ENCODE measurements at places on chromosomes 7 and 10. TPM values are rescaled to one million over a fixed set of nuclear protein-coding genes. Genes with fewer than 3 reads are reported as not detected.

Gene OR2A7
- 4.9 TPM for total RNA-seq

DNA sequence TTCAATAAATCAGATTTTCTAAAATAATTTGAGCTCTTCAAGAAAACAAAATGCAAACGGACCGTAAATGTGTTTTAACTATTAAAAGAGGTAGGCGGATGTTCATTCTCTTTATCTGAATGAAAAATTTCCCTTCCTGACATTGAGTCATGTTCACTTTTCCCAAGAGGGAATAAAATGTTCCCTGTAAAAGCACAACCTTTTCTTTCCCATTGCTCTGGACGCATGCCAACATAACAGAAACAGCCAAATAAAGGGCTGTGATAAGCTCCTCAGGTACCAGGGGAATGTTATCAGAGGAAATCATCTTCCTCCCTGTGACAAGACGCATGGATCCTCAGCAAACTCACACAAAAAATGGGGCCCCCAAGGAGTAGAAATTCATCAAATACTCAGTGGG is 251.8 kb downstream of the MTERF1 start:
- no peaks in the 10 kb centered on the region for H3K36me3 ChIP-seq
- DNase-seq, result no peak
- H3K4me3 ChIP-seq, result no peak overlapping the region
- H3K4me1 ChIP-seq, result peaks cover 9% of the 10 kb centered on the region

GRCh38 chr10:22666287-22667092 is 47.9 kb downstream of the PIP4K2A start:
- peak; percentile 36 for DNase-seq
- no peak overlapping the region for H3K4me3 ChIP-seq
- H3K36me3 ChIP-seq, result no peaks in the 10 kb centered on the region
- H3K27ac ChIP-seq, result no peak overlapping the region
- H3K4me1 ChIP-seq, result peaks cover 10% of the 10 kb centered on the region
- H3K27me3 ChIP-seq, result no peaks in the 10 kb centered on the region

DNA sequence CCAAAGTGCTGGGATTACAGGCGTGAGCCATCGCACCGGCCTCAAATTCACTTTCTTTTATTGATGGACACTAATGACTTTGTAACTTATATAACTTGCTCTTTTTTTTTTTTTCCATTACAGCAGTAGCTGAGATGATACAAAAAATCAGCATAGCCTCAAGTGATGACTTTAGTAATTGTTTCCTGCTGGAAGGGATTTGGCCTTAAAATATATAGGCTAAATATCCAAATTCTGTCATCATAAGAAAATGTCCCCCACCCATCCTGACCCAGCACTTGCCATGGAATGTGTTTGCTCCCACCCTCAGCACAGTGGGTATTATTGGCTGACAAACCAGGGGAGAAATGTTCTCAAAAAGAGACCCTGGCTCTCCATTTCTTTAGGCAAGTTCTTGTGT is 1264.1 kb upstream of the AUTS2 start:
- no peaks in the 10 kb centered on the region for H3K4me1 ChIP-seq
- H3K27me3 ChIP-seq, result no peaks in the 10 kb centered on the region
- no peak for DNase-seq
- H3K36me3 ChIP-seq, result no peaks in the 10 kb centered on the region
- H3K27ac ChIP-seq, result no peak overlapping the region

DNA sequence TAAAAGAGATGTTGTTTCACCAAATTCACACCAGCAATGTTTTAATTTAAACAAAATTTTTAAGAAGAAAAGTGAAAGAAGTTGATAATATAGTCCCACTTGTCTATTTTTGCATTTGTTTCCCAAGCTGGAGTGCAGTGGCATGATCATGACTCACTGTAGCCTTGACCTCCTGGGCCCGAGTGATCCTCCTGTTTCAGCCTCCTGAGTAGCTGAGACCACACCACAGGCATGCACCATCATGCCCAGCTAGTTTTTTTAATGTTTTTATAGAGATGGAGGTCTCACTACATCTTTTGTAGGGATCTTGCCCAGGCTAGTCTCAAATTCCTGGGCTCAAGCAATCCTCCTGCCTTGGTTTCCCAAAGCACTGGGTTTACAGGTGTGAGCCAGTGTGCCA is 14.1 kb upstream of the NDUFA5 start:
- no peaks in the 10 kb centered on the region for H3K36me3 ChIP-seq
- no peak overlapping the region for H3K4me3 ChIP-seq
- no peak overlapping the region for H3K27ac ChIP-seq

DNA sequence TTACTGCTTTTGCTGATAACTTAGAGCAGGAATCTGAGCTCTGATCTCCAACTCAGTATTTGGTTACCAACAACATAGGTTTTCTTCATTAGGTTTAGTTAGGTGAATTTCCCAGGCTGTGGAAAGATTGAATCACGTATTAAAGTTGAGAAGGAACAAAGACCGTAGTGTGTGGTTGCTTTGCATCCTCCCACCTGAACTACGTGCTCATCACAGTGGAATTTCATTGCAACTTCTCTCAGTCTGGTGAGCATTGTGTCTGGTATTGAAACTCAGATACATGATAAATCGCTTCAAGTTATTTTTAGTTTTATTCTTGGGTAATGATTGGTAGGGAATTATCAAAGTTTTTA is 139.4 kb upstream of the AKR1E2 start:
- no peaks in the 10 kb centered on the region for H3K36me3 ChIP-seq
- no peaks in the 10 kb centered on the region for H3K27me3 ChIP-seq
- DNase-seq, result no peak
- no peaks in the 10 kb centered on the region for H3K4me1 ChIP-seq
- peak overlapping the region; percentile 71 for H3K27ac ChIP-seq

DNA sequence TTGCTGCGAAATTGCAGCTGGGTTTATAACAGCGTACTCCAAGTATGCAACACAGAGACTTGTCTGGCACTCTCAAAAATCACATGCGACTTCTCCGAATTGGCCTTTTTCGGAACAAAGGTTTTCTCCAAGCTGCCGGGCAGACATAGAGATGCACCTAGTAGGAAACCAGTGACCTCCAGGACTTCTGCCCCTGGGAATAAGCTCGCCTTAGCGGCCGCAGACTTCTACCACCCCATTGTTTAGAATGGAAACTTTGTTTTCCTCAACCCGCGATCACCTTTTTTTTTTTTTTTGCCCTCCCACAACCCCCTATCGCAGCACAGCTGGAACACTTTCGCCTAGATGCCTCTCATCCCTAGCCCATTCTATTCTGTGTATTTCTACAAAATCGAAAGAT is 4.9 kb upstream of the HOXA10 start:
- H3K27ac ChIP-seq, result no peak overlapping the region
- H3K36me3 ChIP-seq, result no peaks in the 10 kb centered on the region
- H3K4me3 ChIP-seq, result no peak overlapping the region
- DNase-seq, result peak; percentile 4
- peaks cover 81% of the 10 kb centered on the region for H3K27me3 ChIP-seq

DNA sequence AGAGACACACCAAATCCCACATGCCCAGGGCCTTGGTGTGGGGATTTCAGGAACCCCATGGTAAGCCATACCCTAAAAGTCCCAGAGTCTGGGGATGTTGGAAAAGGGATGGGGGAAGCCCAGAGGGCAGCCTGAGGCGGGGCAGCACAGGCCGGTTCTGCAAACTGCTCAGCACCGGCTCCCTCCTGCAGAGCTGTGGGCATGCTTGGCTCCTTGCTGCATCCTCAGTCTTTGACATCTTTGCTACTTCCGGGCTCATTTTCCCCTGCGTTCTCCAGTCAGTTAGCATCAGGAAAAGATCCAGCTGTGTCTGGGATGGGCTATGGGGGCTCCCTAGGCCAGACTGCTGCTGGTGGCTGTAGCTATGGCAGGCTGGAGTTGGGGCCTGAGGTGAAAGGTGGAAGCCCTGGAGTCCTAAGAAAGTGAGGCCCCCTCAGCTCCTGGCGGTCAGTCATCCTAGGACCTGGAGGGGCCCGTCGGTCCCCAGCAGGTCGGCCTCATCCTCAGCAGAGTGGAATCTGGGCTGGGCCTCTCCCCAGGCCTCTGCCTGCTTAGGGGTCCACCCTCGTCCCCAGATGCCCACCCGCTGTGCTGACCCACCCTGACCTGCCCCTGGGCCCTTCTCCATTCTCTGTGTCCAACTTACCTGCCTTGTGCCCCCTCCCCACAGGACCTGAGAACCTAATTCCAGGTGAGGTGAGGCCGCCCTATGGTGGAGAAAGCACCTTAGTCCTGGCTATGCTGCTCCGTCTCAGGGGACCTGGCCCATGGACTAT is 9.3 kb downstream of the TBATA start:
- no peaks in the 10 kb centered on the region for H3K36me3 ChIP-seq
- DNase-seq, result no peak
- no peaks in the 10 kb centered on the region for H3K4me1 ChIP-seq
- no peaks in the 10 kb centered on the region for H3K27me3 ChIP-seq

- H3K4me1 ChIP-seq, result peaks cover 11% of the 10 kb centered on the region
- no peaks in the 10 kb centered on the region for H3K36me3 ChIP-seq
- H3K27ac ChIP-seq, result no peak overlapping the region
- H3K27me3 ChIP-seq, result no peaks in the 10 kb centered on the region
- no peak overlapping the region for H3K4me3 ChIP-seq
These were observed 79.6 kb downstream of the KIAA1217 start for GRCh38 chr10:24288581-24288980.
